ENCODE measurements at places on chromosomes 3 and 15.

DNA sequence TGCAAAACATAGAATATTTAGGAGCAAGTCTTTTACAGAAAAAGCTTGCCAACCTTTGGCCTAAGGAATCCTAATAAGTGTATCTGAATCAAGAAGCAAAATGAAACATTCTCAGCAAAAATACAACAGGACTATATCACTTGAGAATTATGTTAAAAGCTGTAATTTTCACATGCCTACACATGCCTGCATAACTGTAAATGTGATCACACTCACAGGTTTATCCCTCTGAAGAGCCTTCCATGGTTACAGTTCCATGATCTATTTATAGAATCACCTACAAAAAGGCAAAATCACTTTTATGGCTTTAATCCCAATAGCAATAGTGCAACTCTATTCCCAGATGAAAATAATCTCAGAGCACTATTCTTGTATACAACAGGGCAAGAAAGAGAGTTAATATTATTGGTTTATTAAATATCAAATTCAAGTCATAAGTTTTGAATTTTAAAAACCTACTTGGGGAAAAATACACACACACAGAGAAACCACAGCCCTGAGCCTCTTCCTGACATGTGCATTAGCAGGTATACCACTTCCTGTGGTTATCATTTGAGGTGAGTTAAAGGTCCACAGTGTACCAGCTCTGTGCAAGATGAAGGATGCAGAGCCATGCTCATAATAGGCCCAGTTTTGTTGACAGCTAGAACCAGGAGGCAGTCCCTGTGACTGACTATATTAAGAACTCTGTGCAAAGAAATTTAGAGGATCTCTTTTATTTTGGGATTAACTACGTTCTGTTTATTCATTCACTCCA is 252.5 kb upstream of the TGFBR2 start:
- no peak for DNase-seq

- DNase-seq = no peak
Observed at GRCh38 chr15:56460071-56460470, 4.9 kb downstream of the MNS1 start.

DNA sequence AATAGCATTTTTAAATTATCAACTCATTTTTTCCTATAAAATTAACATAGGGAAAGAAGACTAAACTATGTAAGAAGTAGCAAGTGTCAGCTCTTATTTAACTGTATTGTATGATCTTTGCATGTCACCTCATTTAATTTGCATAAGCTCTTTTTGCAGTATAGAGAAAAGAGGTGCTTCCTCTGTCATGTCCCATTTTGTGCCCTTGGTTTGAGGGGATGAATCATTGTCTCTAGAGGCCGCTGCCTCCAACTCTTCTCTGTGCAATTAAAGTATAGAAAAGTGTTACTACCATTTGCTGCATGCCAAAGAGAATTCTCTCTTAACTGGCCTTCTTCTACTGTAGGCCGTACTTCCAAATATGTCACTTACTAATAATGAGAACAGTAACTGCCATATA is 93.4 kb downstream of the LRRC28 start:
- DNase-seq = no peak

GRCh38 chr3:142987080-142987700 is 14.2 kb upstream of the U2SURP start:
- peak; percentile 36 for DNase-seq

DNA sequence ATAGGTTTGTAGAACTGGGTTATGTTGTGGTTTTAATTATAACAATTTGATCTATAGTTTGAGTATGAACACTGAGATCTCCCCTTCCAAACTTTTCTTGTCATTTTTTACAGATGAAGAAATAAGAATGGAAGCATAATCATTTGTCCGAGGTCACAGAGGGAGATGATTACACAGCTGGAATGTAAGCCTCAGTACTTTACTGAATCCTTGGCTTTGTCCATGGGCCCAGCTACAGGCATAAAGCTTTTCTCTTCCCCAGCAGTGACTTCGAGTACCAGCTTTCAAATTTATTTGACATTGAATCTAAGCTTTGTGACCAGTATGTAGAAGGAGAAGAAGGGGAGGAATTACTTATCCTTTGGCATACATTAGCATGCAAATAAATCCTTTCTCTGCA is 80.9 kb upstream of the DCBLD2 start:
- no peak for DNase-seq

DNA sequence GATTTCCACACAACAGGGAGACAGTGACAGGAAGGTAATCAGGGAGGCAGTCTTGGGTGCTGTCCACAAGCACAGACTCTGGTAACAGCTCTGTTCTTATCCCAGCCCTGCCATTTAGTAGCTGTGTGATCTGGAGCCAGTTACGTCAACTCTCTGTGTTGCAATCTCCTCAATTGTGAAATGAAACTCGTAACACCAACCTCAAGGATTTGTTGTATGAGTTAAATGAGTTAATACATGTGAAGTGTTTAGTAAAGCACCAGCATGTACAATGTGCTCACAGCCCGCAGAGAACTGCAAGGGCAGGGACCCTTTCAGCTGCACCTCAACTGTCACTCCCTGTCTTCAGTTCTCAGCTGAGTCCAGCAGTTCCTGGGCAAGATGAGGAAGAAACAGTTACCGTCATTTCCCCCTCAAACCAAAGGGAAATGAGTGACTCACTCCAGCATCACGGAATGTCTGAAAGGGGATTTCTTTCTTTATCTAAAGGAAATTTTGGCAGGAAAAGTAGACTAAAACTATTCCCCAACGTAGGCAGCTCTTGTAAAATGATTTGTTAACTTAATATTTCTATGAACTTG is 39.9 kb upstream of the MB21D2 start:
- DNase-seq = no peak

GRCh38 chr3:25527801-25528200 is 99.7 kb downstream of the RARB start:
- no peak for DNase-seq

GRCh38 chr15:35495080-35495479 is 50.9 kb downstream of the DPH6 start:
- no peak for DNase-seq

DNA sequence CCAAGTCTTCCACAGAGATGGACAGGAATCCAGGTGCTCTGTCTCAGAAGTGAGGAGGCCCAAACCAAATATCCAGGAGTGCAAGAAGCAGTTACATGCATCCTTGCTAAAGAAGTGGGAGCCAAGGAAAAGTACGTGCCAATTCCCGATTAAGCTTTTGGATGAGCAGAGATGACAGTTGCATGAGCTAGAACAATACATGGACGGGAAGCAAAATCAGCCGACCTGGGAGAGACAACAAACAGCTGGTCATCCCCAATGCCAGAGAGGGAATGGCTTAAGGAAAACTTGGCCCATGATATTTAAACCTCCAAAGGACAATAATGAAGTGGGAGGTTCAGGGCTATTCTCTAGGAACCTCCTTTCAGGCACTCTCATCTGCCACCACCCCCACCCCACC is 86.0 kb upstream of the ABHD17C start:
- peak; percentile 28 for DNase-seq
